ENCODE measurements at places on chromosomes 5 and 9.

GRCh38 chr9:134128727-134129679, 6.9 kb upstream of the WDR5 start:
- DNase-seq: no peak

GRCh38 chr5:159030357-159030756, 69.4 kb downstream of the EBF1 start:
- no peak for DNase-seq

DNA sequence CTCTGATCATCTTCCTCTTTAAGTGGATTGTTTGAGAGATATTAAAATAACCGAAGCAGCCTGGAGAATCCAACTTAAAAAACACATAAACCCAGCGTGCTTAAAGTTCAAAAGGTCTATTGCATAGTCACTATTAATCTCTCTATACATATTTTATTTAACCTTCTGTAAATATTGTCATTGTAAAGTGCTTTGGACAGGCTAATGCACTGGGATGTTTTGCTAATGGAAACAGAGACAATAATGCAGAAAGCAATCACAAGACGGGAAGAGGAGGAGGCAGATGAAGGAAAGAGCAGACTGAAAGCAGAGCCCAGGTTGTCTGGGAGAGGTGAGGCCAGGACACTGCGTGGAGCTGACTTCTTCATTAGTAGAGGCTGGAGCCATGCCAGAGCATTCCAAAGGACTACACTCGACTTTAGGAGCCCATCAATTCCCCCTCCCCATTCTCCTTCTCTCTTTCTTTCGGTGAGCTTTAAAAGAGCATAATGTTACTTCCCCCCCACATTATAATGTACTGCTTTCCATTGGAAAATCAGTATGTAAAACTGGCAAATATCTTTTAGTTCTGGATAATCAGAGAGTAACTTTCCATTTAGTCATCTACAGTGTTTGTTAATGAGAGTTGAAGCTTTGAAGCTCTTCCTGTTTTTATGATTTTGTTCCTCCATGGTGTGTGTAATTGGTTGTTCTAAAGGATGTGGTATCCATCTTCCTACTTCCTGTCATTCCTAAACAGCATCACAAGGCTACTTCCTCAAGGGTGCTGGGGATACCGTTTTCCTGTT, 307.3 kb upstream of the MPDZ start:
- DNase-seq: no peak

GRCh38 chr5:113520429-113520828, 6.9 kb downstream of the YTHDC2 start:
- DNase-seq: no peak

- no peak for DNase-seq
These were observed 36.3 kb downstream of the OLFM1 start for GRCh38 chr9:135123773-135124134.

- DNase-seq: no peak
These were observed 19.6 kb downstream of the TJP2 start for GRCh38 chr9:69193685-69194032.

GRCh38 chr5:75716715-75717081, 539 bp downstream of the POC5 start:
- no peak for DNase-seq

- DNase-seq: no peak
These were observed 49.0 kb upstream of the DPYSL3 start for GRCh38 chr5:147558826-147559225.

Data from CD4-positive, alpha-beta T cell treated with Interleukin-4 for 1 hour (primary cell).